ENCODE measurements at places on chromosomes 12 and 14.

GRCh38 chr12:98968896-98969295, 323.8 kb downstream of the APAF1 start:
- no peak for DNase-seq

DNA sequence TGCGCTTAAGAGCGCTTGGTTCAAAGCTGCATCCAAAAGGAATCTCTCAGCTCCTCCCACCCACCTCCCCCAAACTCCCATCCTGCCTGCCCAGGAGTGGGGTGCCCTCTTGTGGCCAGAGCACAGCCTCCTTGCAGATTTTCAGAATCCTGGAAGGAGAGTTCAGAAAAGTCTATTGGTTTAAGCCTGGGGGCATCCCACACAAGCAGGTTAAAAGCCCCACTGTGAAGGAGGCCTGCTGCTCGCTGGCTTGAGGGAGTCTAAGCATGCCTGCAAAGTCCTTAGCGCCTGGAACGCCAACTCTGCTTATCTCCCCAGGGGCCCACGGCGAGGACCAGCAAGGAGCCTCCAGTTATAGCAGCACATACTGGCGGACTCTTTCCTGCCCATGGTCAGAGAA, 297.1 kb downstream of the KSR2 start:
- DNase-seq, result no peak

DNA sequence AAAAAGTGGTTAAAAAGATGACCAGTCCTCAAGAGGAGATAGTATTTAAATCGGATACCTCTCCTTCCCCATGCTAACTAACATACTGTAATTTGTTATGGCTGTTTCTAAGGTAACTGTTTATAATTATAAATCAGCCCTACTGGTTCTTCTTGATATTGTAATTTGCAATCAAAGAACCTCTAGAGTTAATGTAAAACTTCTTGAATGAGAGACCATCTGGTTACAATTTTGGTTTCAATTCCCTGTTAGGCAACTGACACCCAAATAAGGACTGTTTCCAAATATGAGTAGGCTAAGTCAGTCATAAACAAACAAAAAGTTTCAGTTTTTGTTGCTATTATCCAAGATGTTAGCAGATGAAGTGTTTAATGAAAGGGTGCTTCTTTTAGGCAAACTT, 120.2 kb upstream of the DNM1L start:
- no peak for DNase-seq

DNA sequence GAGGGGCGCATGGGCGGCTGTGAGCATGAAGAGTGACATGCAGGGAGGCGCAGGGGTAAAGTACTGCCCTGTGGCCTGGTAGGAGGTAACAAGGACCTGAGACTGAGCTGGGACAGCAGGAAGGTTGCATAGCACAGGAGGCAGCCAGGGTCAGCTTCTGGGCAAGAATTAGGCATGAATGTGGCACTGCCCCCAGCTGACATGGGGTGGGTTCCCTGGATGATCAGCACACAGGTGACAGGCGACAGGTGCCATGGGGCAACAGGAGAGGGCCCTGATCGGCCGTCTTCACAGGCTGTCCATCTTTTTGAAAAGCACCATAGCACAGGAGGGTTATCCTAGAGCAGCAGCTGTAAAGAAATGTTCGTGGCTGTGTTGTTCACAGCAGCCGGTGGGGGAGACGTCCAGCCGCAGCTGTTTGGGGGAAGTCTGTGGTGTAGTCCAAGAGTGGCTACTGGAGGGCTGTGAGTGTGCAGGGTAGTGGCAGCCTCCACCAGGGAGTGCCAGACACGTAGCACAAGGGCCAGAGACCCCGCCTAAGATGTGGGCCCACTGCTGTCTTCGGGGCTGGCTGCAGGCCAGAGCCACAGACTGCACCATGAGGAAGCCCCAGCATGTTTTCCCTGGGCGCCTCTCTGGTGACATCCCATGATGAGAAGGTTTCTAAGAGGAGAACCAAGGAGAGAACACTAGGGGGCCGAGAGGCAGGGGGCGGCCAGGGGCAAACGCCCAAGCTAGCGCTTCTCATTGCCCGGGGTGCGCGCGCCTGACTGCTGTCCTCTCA, 8.4 kb downstream of the CLBA1 start:
- no peak for DNase-seq

DNA sequence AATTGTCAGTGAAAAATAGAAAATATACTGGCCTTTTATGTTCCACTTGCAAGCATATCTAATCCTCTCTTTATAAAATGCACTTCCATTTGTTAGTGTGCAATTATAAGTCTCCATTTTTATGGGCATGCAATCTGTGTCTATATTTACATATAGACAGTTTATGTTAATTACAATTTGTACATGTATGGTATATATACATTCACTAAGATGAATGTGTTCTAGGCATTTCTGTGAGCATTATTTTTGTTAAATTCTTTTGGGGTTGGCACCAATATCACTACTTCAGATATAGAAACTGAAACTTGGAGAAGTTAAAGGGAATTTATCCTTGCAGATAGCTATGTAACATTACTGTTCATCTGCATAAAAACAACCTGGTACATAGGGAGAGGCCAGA, 470.8 kb upstream of the LMO3 start:
- DNase-seq, result no peak
